ENCODE measurements at places on chromosomes 1 and 21.

GRCh38 chr21:41684381-41685245, 82.2 kb downstream of the RIPK4 start:
- DNase-seq: no peak

DNA sequence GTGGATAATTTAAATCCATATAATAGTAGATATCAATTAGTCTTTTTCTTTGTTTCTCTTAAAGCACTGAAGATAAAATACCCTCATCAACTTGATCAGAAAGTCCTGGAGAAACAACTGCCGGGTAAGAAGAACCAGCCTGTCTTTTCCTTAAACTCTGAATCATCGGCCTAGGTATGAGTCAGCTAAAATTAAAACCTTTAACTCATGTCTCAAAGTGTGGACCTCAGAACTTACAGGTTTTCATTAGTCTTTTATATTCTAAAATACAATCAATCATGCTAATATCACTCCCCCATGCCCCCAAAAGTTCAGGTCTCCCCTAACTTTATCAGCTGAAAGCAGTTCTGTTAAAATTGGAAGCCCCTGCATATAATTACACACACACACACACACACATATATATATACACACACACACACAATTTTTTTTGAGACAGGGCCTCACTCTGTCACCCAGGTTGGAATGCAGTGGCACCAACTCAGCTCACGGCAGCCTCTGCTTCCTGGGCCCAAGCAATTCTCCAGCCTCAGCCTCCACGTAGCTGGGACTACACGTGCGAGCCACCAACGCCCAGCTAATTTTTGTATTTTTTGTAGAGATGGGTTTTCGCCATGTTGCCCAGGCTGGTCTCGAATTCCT, 61.3 kb downstream of the B3GALNT2 start:
- DNase-seq: no peak

GRCh38 chr1:3533067-3534048, 78.0 kb downstream of the MEGF6 start:
- DNase-seq: no peak

GRCh38 chr1:116514708-116515525, 55.9 kb downstream of the CD58 start:
- peak; percentile 55 for DNase-seq

- DNase-seq: no peak
Measured at GRCh38 chr1:77757603-77758002, 2.0 kb downstream of the USP33 start.

- no peak for DNase-seq
Measured at GRCh38 chr1:219296430-219297355, 123.0 kb downstream of the LYPLAL1 start.

DNA sequence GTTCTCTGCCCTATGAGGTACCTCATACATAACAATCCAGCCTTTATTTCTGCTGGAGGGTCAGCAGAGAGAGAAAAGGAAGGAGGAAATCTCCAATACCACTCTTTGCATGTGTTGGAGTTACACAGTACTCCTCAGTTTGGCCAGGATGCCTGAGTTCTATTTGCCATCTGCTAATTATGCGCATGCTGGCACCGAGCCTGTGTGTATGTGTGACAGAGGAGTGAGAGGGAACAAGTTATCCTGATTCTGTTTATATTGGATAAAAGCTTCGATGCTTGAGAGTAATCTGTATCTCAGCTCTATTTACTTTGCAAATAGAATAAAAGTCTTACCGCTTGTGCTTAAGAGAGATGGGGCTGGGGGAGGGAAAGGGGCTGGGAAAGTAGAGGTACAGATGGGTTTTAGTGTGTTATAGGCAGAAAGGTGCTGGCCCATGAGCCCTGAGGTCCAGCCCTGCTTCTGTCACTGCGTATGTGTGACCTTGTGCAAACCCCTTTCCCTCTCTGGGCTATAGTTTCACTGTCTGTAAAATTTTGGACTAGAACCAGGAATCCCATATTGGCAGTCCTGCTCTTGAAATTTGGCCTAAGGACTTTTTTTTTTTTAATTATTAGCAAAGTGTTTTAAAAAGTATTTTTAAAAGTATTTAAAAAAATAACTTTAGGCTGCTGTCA, 54.5 kb upstream of the PLXNA2 start:
- no peak for DNase-seq

DNA sequence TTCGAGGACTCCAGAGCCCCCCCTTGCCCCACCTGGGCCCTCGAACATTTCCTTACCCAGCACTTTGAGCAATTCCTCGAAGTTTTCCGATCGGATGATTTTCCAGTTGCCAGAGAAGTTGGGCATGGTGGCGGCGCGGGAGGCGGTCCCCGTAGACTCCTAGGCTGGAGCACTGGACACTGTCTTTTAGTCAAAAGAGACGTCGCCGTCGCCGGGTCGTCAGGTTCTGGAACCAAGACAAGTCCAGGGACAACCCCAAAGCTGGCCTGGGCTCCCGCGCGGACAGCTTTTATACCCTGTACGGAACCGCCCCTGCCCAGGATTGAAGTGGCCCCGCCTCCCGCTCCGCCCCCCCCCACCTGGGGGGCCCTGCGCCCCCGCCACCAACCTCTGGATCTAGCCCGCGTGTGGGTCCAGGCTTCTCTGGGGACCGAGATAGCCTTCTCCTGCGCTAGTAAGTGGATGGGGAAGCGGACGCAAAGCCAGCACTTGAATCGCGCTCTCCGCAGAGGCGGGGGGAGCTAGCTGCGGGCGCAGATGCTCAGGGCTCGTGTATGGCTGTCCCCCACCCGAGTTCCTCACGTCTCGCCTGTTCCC, at the start of gene CRABP2:
Gene CRABP2, minus strand, starts transcription at position 263 of the 597 bp plus-strand sequence. Its CDS starts 137 bp downstream, at position 126.
- no peak for DNase-seq

GRCh38 chr1:42743317-42744147, 3.5 kb upstream of the CLDN19 start:
- no peak for DNase-seq

DNA sequence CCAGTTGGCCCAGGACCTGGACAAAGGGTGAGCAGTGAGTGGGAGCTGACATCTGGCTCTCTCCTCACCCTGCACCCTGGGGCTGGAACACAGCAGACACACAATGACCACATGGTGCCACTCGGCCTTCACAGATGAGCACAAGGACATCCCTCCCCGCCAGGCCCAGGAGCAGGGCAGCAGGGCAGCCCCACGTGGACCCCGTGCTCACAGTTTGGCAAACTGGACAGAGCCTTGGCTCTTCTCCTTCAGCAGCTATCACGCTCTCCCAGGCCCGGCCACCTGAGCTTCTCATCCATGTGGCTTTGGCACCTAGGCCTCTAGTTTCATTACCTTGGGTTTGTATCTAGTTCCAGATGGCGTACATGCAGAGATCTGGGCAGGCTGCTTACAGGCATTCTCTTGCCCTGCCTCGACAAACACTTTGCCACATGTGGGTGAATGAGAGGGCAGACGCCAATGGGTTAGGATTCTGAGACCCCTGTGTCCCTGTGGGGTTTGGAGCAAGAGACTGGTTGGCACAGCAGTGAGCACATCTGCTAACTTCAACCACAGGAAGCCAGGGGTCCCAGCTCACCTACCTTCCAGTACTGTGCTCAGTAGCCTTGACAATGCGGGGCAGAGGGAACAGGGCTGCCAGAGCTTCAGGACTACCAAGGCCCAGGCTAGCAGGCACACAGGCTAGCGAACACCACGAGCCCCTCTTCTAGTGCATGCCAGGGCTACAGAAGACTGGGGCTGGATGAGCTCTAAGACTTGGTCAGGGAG, 3.4 kb upstream of the PTPRF start:
- DNase-seq: no peak

- DNase-seq: no peak
Measured at GRCh38 chr1:230836793-230837192, 31.5 kb downstream of the C1orf198 start.

GRCh38 chr1:147853391-147853790, 49.2 kb upstream of the GJA8 start:
- DNase-seq: no peak

- no peak for DNase-seq
Measured at GRCh38 chr1:81409262-81409661, 391.5 kb upstream of the ADGRL2 start.

GRCh38 chr21:27703791-27704190, 736.9 kb upstream of the ADAMTS5 start:
- no peak for DNase-seq

DNA sequence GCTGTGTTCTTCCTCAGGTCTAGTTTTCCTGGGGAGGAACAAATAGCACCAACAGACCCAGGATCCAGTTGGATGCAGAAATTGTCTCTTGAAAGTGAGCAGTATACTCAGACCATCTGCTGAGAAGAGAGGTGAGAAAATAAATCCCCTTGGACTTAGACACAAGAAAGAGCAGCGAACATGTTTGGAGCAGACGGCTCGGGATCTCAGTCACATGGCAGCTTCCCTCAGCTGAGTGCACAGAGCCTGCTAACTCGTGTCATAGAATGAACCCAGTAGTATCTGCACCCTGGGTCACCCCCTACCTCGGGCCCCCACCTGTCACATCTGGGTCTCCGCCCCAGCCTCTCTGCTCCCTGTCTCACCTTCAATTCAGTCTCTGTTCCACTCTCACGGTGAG, 115.6 kb downstream of the CCDC185 start:
- no peak for DNase-seq

DNA sequence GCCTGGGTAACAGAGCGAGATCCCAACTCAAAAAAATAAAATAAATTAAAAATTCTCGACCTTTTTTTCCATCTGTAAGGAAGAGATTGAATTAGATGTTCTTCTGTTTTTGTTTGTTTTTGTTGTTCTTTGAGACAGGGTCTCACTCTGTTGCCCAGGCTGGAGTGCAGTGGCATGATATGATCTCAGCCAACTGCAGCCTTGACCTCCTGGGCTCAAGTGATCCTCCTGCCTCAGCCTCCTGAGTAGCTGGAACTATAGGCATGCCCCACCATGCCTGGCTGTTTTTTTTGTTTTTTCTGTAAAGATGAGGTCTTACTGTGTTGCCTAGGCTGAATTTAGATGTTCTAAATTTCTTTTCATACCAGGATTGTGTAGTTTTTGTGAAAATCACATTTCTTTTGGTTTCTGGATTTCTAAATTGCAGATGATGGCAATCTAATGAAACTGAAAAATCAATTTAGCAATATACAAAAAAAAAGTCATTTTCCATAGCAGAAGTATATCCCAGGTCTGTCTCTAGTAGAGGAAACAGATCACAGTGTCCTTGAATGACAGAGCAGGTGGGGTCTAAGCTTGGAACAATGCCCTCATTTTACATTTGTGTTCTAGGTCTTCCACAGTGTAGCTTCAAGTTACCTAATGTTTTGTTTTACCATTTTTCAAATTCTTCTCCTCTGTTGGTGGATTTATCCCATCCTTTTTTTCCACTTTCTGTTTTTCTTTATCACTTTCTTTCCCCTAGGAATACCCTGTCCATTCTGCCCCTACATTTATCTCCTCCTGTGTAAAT, 20.3 kb downstream of the ZYG11A start:
- DNase-seq: no peak

GRCh38 chr1:46577671-46578070, 26.2 kb upstream of the KNCN start:
- no peak for DNase-seq

DNA sequence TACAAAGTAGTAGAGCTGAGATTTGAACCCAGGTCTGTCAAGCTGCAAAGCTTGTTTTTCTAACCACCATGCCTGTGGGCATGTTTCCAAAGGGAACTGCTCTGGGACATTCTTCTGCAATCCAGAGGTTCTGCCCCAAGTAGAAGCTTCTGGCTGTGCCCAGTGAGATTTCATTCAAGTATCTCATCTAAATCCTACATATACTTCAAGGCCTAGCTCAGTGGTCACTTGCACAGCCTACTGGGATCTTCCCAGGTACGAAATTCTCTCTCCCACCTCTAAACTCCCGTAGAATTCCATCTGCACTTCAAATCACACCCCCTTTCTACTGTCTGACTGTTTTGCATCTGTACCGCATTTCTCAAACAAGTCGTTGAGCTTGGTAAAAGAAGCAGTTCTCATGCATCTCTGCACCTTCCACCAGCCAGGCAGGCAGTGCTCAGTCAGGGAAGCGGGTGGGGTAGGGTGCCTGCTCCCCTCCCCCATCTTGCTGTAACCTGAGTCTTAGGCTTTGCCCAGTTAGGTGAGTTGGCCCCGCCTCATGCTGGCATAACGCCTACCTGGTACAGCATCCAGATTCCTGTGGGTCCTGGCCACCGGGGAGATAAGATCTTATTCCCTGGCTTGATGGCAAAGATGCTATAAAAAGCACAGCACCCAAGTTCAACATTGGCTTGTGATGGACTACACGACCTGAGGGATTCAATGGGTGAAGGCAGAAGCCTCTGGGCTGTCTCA, 13.5 kb downstream of the SLC9A1 start:
- no peak for DNase-seq

DNA sequence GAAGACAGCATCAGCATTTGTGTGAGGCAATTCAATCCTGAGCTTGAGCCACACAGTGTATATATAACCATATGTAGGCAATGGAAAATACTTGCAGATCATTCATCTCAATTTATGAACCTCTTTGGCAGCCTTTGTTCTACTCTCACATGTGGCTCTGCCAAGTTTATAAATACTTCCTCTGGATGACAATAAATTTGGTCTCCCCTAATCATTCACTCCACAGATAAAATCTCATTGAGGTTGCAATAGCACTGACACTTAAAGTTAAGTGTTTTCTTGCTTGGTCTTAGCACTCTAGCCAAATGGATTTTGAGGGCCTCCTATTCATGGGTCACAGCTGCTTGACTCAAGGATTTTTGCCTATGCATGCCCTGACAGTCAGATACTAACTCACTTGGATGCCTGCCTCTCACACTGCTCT, 136.6 kb upstream of the VANGL1 start:
- DNase-seq: no peak

DNA sequence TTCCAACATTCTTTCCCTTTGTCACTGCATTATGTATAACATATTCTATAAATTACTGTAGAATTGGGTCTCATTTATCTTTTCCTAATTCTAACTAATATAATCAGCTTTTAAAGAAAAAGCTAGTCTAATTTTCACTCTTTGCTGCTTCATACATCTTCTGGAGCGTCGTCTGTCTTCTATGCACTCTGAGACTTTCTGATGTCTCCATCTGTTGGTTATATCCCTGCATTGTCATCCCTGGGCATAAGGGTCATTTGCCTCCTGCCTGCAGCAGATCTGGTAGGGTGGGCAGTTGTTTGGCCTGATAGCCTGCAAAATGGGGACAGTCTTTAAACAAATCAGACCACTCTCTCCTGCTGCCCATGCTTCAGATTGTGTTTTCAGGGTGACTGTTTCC, 40.8 kb upstream of the DYNLT5 start:
- DNase-seq: no peak

DNA sequence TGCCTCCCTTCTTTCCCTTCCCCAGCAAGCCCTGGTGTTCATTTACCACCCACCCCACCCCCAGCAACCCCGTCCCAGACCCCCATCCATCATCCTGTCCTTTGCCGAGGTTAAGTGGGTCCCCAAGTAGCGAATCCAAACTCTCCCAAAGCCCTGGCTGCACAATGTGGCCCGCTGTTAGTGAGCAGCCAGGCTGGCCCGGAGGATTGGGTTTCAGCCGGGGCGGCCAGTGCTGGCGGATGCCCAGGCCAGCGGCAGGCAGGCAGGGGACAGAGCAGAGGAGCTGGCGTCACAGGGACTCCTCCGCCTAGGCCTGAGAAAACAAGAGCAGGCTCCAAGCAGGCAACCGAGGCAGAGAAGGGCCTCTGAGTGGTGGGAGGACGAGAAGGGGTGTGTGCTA, 61.4 kb downstream of the EPHB2 start:
- DNase-seq: no peak

Data from stimulated activated CD4-positive, alpha-beta T cell treated with anti-CD3 and anti-CD28 coated beads, Interleukin-15, amount 100 ng/mL, for 48 hours (primary cell).